ENCODE measurements at places on chromosomes 12 and 14.

GRCh38 chr12:116358893-116359761 lies 81.6 kb upstream of the MED13L start:
- DNase-seq: peak; percentile 25

DNA sequence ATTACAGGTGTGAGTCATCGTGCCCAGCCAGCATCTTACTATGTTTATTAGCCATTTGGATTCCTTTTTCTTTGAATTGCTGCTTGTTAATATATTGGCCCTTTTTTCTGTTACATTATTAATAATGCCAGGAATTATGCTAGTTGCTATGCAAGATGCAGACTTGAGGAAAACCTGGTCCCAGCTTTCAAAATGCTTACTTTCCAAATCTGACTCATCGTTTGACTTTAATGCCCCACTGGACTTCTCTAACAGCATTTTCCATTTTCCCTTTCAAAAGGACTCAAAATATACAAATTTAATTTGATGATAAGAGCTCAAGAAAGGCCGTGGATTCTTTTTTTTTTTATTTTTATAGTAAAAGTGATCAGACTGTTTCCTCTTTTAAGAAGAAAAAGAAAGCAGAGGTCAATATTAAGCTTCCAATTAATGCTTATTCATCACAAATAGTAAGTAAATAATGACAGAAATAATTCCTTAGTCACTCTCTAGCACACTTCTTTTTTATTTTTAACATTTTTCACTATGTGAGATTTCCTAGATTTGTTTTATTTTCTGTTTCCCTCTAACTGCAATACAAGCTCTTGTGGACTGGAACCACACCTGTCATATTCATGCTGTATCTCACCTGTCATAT lies 146.1 kb upstream of the FGD4 start:
- DNase-seq: no peak

- DNase-seq: no peak
Observed at GRCh38 chr14:94129758-94130414, 482 bp upstream of the IFI27L2 start.

- DNase-seq: no peak
Observed at GRCh38 chr12:97216848-97217247, 245.8 kb upstream of the RMST start.

DNA sequence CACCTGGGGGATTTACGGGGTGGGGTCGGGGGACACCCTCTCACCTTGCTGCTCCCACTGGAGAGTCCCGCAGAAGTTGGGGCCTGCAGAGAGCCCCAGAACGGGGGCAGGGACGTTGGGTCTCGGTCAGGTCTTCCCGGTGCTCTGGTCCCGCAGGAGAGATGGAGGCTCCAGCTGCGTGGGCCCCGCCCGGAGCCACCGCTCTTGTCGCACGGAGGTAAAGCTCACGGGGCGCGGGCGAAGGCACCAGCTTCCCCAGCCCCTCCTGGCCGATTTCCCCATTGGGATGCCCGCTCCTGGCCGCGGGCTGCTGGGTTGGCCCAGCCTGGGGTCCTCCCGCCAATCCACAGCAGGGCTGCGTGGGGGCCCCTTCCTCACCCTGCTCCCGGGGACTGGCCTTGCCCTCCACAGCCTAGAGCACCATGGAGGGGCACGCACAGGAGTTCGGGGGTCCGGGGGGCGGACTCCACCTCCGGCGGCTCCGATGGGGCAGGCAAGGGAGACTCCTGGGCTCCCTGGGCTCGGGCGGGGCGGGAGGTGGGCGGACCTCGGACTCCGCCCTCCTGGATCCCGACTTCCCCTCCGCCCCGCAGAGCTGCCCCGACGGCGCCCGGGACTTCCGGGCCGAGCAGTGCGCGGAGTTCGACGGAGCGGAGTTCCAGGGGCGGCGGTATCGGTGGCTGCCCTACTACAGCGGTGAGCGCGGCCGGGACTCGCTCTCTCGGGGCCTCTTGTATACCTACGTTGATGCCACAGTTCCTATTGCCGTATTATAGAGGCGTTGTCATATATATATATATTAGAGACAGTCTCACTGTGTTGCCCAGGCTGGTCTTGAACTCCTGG lies 8.4 kb downstream of the PAPLN start:
- DNase-seq: peak; percentile 15

GRCh38 chr14:37083599-37083998 lies 88.8 kb downstream of the SLC25A21 start:
- DNase-seq: no peak

DNA sequence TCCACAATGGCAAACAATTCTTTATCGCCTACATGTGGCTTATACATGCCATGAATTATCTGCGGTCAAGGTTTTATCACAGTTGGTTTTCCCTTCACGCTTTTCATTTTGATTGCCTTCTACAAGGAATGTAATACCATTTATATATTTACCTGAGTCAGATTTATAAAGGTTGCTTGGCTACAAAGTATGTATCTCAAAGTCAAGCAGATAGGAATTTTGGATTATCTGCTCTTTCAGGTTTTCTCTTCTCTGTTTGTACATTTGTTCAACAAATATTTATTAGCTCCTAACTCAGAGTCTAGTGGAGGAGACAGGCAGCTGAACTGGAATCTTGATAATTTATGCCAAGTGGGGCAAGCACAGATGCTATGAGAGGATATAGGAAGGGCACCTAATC lies 28.5 kb upstream of the CISTR start:
- no peak for DNase-seq

DNA sequence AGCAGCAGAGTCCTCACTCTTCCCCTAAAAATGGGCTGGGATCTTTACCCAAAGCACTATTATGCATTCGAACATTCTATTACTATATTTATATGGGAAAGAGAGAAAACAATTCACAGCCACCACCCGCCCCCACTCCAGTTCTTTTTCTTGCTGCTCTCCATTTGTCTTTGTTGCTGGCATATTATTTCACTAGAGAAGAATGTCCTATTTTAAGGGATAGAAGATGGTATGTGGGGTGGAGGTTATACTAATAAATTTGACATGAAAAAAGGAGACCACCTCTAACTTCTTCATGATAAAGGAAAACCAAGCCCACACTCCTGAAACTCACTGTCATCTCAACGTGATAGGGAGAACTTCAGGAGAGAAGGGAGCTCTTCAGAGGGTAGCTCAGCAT lies 28.5 kb upstream of the NTF3 start:
- no peak for DNase-seq

DNA sequence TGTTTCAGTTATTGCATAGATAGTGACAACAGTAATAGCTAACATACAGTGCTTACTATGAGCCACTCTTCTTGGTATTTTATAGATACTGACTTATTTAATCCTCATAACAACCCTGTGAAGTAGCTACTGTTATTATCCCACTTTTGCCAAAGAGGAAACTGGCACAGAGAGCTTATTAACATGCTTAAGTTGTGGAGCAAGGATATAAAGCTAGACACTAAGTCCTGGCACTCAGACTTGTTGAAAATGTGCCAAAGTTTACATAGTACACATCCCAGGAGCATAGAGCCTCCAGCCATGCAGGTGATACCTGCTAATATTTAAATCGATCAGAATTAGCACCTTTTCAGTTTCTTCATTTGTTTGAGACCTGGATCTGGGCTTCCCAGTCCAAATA lies 41.8 kb downstream of the VEZT start:
- no peak for DNase-seq

DNA sequence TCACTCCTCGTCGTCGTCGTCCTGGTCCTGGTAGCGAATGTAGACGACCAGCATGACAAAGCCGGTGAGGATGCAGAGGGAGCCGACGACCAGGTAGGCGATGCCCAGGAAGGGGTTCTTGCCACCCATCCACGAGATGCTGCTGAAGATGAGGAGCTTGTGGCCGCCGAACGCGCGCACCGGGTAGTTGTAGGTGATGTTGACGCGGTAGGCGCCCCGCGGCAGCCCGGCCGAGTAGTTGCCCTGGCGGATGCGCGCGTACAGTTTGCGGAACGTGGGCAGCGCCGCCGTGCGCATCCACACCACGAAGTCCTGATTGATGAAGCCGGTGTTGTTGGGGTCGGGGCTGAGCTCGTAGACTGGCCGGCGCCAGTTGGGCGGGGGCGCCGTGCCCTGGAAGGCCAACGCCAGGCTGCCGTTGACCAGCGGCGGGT lies 1.0 kb downstream of the TMEM30B start:
- DNase-seq: peak; percentile 9

GRCh38 chr12:18684430-18684829 lies 53.4 kb downstream of the PLCZ1 start:
- DNase-seq: no peak

DNA sequence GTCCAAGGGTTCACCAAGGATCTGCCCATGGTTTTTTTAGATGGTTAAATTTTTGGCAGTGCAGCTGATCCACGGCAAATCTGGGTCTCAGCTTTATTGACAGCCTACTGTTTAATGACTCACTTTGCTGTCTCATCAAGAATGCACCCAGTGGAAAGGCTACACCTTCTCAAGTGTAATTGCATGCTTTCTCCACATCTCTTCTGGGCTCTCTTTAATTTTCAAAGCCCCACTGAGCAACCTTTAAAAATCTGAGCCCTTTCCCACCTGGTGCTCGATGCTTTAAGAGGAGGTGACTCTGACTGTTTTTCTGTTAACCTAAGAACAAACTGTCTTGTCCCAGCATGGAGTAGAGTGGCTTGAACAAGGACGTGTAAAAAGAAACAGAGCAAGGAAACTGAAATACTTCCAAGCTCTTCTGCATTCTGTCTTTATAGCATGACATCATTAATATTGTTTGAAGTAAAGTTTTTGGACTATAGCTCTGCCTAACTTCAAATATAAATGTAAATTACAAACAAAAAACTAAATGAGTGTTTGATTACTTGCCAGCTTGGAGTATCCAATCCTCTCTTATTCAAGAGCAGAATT lies 214.2 kb upstream of the KRR1 start:
- no peak for DNase-seq

DNA sequence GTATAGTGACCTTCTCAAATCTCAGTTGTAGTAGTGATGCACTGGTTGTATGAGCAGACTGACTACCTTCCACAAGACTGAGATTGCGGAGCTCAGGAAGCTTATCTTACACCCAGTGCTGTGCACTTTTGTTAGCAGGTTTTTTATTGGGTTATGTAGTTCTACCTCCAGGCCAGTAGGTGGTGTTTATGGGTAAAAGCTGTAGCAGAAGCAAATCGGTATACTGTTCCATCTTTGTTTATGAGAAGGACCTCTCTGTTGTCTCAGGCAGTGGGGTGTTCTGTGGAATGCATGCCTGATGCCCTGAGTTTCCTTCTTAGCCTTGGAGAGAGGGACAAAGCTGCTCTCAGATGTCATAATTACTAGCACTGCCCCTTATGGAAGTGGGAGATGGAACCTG lies 217.8 kb downstream of the LRFN5 start:
- DNase-seq: no peak

DNA sequence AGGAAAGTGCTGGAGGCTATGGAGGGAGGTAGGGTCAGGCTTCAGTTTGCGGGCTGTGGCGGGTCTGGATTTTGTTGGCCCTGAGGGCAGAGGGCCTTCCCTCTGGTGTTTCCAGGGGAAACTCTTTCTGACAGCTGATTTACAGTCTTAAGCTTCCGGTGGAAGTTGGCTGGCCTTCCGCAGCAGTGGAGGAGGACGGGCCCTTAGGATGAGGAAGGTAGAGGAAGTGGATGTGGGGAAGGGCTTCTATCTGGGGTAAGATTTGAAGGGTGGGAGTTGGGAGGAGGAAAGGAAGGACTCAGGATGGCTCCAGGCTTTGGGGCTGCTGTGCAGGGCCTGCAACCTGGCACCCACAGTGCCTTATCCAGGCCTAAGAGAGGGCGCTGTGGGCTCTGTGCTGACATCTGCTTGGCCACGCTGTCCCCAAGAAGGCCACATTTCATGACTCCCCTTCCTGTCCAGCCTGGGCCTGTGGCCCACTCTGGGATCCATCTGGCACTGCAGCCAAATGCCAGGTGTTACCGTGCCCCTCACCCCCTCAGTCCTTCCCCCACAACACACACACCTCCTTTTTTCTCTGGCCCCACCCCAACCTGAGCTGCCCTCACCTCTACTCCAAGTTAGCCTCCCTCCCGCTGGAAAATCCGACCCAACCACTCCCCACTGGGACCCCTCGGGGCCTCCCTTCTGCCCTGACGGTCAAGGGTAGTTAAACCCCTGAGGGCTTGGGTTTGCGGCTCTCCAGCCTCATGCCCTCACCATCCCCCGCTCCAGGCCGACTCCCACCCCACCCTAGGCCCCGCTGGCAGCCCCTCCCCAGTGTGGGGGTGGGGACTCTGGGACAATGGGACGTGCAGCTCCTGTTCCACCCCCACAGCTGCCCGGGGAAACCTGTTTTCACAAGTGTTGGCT lies 7.7 kb upstream of the PPP1R13B start:
- DNase-seq: no peak

- DNase-seq: no peak
Observed at GRCh38 chr12:46362895-46363581, 9.5 kb downstream of the SLC38A2 start.

DNA sequence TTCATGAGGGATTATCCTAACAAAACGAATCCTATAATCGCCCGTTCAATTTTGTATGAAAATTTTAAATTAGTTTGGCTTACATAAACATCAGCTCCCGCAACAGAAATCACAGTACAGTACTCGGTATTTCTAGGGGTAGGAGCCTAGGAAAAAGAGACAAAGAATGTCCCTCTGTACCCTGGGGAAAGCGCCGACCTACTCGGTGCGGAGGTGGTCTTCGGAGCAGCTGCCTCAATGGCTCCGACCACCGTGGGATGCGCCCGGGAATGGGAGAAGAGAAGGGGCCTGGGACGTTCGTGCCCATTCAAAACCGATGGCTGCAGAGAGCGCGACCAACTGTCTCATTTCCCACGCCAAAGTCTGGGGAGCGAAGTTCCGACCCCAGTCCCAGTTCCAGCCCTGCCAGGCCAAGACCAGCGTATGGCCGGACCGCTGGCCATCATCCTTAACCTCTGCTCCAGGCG lies 618 bp downstream of the GNPNAT1 start:
- no peak for DNase-seq

GRCh38 chr12:124626971-124627411 lies 59.6 kb upstream of the NCOR2 start:
- DNase-seq: no peak

GRCh38 chr14:22882529-22883172 lies 371 bp upstream of the REM2 start:
- DNase-seq: no peak

DNA sequence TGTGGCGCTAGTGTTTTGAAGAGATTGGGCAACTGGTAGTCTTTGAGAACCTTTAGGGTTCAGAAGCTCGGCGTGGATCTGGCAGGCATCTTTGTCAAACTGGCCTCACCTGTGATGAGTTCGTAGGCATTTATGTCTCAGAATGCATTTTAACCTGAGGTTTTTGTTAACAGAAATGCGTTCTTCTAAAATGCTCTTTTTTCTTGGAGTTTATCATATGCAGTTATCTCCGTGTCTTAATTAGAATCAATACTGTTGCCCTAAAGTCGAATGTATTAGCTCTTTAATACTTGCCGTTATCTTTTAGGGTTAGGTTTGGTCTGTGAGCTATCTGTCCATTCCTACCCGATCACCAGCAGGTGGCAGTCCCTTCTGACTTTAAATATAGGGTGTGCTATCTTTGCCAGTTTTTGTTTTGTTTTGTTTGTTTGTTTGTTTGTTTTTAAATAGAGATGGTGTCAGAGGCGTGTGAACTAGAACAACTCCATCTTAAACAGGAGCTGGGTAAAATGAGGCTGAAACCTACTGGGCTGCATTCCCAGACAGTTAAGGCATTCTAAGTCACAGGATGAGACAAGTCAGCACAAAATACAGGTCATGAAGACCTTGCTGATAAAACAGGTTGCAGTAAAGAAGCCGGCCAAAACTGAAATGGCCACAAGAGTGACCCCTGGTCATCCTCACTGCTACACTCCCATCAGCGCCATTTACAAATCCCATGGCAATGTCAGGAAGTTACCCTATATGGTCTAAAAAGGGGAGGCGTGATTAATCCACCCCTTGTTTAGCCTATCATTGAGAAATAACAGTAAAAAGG lies 1.4 kb downstream of the ATF1 start:
- DNase-seq: peak; percentile 26
